Kidney (tissue), 22 donors: ENCODE measurements at places on chromosomes 2 and 18.
A peak's percentile ranks its signal among the peaks of the same experiment; 100 is the strongest.

GRCh38 chr2:228059735-228060134 lies 121.8 kb downstream of the SPHKAP start:
- no peak for DNase-seq

DNA sequence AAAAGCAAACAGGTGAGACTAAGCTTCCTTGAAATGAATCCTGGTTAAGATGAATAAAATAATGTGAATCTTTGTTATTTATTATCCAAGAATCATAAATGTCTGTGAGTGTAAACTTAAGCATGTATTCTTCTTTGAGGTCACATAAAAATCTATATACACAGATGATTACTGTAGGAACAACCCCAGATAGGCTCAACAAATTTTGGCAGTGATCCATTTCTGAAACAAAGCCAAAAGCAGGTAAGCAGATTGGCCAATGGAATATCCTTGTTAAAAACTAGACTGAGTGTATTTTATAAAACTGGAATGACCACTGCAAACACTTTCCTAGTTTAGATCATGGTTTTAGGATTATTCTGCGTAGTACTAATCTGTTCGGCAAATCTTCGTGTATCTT lies 11.3 kb downstream of the SCYGR5 start:
- DNase-seq, result no peak

- DNase-seq, result no peak
Measured at GRCh38 chr2:33372940-33373553, 103.4 kb upstream of the RASGRP3 start.

DNA sequence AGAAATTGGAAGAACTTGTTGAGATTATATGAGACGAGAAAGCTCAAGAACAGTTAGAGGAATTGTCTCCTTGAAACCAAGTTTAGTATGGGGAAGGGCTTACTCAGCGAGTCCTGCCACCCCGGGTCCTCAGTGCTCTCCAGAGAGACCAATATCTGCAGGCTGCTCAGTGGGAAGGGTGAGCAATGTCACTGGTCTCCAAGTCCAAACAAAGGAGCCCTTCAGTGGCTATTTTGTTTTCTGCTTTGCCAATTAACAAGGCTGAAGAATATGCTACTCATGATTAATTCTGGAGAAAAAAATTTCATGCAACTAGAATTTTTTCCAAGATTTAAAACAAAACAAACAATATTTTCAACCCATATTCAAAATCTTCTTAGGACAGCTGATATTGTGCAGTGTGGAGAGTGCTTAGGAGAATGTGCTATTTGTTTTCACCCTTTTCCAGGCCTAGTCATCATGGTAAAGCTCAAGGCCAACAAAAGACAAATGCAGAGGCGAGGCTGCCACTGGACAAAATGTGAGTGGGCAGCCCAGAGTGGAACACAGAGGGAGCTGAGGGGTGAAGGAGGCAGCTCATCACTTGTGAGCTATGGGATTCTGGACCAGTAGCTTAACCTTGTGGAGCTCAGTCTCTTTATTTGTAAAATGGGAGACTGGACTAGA lies 83.8 kb upstream of the TMEM17 start:
- no peak for DNase-seq

- DNase-seq, result no peak
Measured at GRCh38 chr2:45191976-45192375, 182.7 kb upstream of the SIX2 start.

DNA sequence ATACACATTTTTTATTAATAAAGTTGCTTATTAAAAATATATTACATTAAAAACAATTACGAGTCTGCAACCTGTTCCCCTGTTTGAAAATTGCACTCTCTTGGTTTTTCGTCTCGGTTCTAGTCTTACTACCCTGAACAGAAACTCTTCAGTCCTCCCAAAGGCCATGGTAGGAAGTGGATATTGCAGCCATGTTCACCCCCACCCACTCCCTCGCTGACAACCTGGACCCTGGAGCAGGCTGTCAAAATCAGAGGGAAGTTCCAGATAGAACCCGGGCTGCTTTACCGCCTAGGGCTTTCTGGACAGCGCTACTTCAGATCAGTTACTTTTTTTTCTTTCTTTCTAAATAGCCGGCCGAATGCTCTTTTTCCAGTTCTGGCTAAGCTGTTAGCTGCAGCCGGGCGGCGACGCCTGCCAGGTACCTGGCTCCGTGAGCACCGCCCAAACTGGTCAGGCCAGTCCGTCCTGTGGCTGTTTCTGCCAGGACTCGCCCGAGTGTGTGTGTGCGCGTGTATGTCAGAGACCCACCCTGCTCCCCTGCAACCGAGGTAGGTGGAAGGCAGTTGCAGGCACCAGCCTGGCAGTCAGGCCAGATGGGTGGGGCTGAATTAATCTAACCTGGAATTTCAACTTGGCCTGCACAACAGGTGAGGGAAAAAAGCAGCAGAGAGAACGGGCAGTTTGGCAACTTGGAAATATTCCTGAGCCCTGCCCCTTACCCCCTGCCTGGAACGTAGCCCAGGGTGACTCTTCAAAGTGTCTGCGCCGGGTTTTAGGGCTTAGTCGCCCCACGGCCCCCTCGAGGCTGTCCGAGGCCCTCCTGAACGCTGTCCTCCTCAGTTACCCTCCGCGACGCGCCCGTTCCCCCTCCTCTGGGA lies 1.1 kb upstream of the TET3 start:
- peak; percentile 90 for DNase-seq

DNA sequence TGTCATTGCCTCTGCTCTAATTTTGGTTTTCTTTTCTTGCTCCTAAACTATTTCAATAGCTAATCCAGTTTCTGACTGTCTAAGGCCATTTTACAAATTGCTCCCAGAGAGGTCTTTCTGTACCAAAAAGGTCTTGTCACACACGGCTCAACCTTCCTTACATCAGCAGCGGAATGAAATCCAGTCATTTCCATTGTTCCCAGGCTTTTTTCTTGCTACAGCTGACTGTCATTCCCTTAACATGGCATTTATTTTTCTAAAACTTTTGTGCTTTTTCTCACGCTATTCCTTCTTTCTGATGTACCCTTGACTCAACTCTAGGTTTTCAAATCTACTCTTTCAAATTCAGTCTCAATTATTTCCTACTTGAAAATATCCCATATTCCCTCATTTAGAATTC lies 24.3 kb downstream of the FAM171B start:
- no peak for DNase-seq

- DNase-seq, result peak; percentile 77
Measured at GRCh38 chr2:119407430-119408220, 24.0 kb upstream of the TMEM37 start.

GRCh38 chr18:50734342-50734741 lies 85.5 kb downstream of the MRO start:
- DNase-seq, result no peak

DNA sequence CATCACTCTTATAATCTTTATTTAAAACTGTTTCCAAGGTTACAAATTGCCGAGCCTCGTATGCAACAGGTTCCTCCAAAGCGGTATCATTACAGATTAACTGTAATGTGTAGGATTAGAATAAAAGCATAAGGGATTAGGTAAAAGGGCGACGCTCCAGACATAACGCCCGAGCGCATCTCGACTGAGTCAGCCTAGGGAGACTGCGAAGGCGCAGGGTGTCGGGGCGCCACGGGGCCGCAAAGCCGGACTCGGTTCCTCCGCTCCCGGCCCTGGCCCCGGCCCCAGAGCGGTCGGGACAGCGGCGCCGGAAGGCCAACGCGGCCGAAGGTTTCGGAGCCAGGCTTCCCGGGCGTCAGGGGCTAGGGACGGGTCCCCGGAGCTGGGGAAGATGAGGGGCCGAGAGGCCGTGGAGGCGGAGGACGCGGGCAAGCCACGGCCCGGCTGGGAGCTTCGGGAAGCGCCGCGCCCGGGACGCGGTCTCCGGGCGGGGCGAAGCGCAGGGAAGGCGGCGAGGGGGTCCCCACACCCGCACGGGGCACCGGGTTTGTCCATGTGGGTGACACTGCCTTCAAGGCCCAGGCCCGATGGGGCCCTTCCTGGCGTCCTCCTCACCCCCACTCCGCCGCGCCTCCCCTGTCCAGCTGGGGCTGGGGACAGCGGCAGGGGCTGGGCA lies 12.9 kb upstream of the SIX3 start:
- DNase-seq, result no peak

DNA sequence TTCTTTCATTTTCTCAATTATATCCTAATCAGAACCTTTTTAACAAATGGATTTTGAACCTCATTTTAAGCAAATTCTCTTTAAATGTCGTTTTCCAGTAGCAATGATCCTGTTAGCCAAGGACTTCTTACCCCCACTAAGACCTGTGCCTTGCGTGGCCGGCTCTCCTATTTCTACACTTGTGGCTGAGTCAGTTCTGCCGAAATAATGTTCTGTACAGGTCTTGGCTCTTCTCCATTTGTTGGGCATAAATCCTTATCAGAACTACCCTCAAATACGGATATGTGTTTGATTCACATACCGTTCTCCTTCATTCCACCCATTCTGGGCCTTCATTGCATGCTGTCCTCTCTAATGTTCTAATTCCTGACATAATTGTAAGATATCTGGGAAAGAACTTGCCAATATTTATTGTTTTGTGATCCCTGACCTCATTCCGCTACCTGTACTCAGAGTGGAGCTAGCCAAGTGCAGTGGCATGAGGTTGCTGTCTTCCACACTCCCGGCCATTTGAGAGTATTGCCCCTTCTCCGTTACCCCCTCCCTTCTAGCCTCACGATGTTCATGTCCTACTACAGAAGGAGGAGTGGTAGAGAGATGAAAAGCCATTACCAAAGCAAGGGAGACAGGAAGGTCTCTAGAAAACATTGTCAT lies 78.7 kb downstream of the MYOM1 start:
- DNase-seq, result no peak

- no peak for DNase-seq
Measured at GRCh38 chr2:24463271-24463670, 27.8 kb upstream of the NCOA1 start.

GRCh38 chr2:14927021-14927564 lies 294.6 kb downstream of the LRATD1 start:
- no peak for DNase-seq

GRCh38 chr2:44934983-44935728 lies 6.3 kb upstream of the SIX3 start:
- DNase-seq, result no peak

- no peak for DNase-seq
Measured at GRCh38 chr2:112634153-112634873, 11.4 kb upstream of the SLC20A1 start.

DNA sequence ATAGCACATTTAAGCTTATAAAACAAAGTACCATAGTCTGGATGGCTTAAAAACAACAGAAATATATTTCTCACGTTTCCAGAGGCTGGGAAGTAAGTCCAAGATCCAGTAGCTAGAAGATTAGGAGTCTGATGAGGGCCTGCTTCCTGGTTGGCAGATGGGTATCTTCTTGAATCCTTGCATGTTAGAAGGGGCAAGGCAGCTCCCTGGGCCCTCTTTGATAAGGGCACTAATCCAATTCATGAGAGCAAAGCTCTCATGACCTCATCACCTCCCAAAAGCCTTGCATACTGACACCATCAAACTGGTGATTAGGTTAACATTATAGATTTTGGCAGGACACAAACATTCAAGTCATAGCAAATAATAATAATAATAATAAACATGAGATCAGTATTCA lies 146.4 kb downstream of the CCDC102B start:
- DNase-seq, result no peak
